ENCODE measurements at places on chromosomes 13 and 19.

- no peak for DNase-seq
Measured at GRCh38 chr13:106488076-106488475, 47.4 kb downstream of the EFNB2 start.

DNA sequence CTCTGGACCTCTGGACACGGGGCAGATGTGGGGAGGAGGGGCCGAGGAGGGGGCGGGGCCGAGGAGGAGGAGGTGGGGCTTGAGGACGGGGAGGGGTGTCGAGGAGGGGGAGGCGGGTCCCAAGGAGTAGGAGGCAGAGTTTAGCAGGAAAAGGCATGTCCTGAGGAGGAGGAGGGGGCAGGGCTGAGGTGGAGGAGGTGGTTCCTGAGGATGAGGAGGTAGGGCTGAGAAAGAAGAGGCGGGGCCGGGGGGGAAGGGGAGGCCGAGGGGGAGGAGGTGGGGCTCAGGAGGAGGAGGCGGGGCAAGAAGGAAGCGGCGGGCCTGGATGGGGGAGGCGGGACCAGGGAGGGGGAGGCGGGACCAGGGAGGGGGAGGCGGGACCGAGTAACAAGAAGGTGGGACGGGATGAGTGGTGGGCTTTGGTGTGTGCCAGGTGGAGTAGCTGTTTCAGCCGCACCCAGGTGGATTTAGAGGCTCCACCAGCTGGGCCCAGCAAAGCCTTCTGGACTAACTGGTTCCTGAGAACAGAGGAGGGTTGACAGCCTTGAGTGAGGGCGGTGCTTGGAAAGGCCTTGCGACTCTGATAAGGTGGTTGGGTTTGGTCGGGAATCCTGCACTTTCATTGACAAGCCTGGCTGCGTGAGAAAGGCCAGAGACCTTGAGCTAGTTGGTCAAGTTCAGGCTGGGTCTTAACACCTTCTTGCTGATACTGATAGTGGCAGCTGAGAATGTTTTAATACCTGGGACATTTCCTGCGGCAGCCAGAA lies 7.7 kb downstream of the TECR start:
- peak; percentile 83 for DNase-seq

DNA sequence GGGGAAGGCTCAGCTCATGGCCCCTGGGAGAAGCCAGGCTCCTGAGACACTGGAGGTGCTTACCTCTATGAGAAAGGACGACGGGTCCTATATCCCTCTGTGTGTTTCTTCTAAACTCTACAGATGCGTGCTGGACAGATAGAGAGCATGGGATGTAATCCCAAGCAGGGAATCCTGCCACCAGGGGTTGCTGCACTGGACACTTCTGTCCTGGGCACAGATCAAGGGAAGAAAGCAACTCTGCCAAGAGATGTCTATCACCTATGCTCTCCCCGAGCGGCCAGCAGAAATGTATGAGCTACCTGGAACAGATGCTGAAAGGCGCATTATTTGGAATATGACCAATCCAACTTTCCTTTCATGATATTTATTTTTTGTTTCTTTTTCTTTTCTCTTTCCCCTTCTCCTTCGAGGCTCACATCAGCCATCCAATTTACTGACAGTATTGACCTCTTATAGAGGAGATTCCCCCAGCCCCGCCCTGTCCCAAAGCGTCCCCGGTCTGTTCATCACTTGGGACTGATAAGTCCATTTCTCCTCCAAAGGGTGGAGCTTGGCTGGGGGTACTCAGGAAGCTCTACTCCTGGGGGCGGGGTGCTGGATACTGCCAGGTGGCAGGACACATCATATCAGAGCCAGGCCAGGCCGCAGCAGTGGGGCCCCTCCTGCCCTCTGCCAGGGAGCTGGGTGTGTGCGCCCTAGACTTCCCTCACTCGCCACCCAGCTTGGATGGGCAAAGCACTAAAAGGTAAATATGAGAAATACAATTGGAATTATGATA lies 34.2 kb downstream of the TSHZ3 start:
- no peak for DNase-seq

- DNase-seq = no peak
Measured at GRCh38 chr13:26941345-26942174, 181.0 kb upstream of the GPR12 start.

GRCh38 chr19:4393947-4394590 lies 6.3 kb downstream of the SH3GL1 start:
- no peak for DNase-seq

GRCh38 chr13:110517505-110518225 lies 43.9 kb downstream of the RAB20 start:
- no peak for DNase-seq

DNA sequence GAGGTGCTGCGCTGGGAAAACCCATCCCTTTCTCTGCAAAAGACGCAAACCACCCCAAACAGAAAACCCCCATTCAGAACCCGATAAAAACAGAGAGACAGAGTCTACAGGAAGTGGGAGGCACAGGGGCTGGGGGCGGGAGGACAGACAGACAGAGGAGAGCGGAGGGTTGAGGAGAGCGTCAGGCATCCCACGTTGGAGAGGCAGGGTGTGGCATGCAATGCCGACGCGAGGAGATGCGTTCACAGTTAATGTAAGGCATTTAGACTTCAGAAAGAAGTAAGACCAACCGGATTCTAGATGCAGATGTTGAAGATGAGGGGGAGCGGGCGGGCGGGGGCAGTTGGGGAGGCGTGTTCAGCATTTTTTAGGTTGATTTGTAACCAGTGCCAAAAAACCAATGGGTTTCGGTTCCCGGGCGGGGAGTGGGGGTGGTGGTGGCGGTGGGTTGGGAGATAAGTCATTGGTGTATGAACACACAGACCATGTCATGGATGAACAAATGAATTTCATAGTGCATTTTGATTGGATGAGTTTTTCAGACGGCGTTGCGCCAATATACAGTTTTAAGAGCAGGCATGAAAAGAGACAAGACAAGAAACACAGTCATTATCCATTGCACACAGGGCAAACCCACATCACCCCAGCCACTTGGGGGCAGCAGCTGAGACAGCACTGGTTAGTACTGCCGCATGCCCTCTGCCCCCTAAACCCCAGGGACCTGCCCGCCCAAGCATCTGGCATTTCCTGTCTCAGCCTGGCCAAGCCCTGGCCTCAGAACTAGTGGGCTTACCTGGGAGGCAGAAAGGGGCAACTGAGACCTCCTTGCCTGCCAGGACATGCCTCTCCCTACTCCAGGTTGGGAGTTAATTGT lies 91.3 kb downstream of the IER2 start:
- DNase-seq = no peak

DNA sequence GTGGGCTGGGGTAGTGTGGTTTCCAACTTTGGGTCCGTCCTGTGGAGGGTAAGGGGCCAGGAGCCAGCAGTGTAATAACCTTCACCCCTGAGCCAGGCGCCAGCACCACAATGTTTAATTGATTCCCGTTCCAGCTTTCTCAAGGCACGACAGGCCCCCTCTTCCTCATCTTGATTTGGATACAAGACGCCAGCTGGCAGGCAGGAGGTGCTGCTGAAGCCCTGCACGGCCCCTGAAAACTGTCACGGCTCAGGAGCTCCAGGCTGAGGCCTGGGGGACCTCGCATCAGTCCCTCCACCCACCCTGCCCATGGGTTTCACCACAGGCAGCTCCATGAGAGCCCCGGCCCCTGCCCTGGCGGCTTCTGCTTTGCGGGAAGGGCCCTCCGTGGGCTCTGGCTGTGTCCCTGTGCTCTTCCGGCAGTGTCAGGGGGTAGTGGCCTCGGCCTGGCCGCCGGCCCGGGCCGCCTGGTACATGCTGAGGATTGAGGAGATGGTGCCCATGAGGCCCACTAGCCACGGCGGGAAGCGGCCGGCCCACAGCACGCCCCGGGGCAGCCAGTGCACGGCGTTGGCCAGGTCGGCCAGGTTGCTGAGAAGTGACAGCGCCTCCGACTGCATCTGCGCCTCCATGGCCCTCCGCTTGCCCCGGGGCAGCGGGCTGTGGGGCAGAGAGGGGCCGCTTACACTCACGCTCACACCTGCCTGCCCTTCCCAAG lies 11.9 kb downstream of the PEX11G start:
- no peak for DNase-seq

All from nephron progenitor cell (in vitro differentiated cells).